ENCODE measurements at places on chromosomes 5 and 9.

DNA sequence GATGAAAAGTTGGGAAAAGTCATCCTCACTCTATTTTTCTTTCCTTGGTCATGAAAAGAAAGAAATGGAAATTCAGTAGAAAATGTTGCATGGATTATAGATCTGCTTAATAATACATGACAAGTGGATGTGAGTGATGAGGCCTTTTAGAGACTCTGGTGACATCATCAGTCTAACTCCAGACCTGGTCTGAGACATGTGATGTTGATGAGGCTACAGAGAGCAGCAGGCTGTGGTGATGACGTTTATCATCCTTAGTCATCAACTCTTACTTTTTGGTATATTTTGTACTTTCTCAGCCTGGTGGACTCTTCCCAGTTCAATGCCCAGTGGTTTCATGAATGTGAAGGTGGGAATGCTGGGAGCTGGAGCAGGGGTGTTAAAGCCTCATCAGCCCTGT, 116.4 kb downstream of the TTLL11 start:
- peak; percentile 76 for DNase-seq

- no peak for DNase-seq
Measured at GRCh38 chr5:89991592-89991991, 418.0 kb downstream of the CETN3 start.

- DNase-seq = no peak
Measured at GRCh38 chr5:61659221-61659696, 327.2 kb downstream of the ZSWIM6 start.

DNA sequence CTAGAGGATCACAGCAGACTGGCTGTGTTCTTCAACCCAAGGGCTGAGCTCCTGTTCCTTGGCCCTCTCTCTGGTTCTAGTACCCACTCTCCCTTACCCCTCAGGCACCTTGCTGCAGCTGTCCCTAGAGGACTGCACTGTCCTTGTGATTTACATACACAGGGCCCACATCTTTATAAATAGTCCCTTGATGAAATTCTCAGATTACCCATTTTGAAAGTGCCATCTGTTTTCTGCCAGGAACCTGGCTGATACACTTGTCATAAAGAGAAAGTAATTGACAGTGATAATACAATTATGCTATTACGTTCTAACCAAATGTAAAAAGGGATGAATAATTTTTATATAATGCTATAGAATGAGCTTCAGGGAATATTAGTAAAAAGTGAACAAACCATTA, 16.5 kb upstream of the SPARC start:
- no peak for DNase-seq

DNA sequence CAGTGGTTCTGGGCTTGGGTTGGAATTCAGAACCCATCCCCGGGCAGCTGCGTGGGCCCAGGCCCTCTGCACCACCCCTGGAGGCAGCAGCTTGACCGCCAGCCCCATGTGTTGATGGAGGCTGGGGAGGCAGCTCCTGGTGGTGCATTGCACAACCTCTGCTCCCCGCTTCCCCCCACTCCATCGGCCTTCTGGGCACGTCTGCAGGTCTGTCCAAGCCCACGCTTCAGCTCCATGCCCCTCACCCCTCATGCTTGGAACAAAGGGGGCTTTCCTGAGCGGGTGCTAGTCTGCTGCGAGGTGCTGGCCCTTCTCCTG, 1.4 kb downstream of the NCS1 start:
- DNase-seq = peak; percentile 24

DNA sequence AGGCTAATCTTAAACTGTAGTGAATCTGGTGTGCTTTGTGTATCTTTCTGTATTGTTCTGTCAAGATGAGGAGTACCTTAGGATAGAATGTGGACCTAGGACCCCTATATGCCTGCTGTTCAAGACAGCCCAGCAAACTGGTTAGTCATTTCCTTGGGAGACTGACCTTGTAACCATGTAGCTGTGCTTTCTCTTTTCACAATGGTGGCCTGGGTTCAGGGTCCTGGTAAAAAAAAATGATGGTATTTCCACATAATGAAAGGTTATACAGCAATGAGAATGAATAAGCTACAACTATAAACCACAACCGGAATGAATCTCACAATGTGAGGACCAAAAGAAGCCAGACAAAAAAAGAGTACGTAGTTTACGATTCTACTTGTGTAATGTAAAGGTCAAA, 36.4 kb upstream of the F2RL1 start:
- no peak for DNase-seq

DNA sequence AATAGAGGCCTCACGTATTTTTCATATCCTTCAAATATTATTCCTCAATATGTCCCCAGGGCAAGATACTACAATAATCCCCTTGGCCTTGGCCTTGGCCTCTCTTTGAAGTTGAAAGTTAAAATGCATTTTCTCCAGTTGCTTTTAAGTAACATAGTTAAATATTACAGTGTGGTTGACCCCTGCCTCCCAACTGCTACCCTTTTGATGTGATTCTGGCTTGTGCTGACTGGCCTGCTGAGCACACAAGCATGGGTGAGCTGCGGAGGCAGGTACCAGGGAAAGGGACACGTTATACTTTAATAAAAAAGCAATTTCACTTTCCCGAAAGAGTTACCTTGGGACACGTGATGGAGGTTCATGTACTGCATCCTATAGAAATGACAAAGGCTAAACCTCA, 17.9 kb upstream of the TMEM252 start:
- DNase-seq = no peak

GRCh38 chr5:122937914-122938313, 92.5 kb downstream of the SNX24 start:
- no peak for DNase-seq

- peak; percentile 49 for DNase-seq
Measured at GRCh38 chr5:142322747-142323479, 1.9 kb downstream of the SPRY4 start.

GRCh38 chr9:37386988-37387387, 35.5 kb upstream of the GRHPR start:
- no peak for DNase-seq

GRCh38 chr5:166581826-166582225, 1709.6 kb upstream of the WWC1 start:
- no peak for DNase-seq

- no peak for DNase-seq
Measured at GRCh38 chr5:10642367-10642766, 78.5 kb downstream of the ANKRD33B start.

- DNase-seq = no peak
Measured at GRCh38 chr5:129768735-129769134, 20.8 kb downstream of the MINAR2 start.

DNA sequence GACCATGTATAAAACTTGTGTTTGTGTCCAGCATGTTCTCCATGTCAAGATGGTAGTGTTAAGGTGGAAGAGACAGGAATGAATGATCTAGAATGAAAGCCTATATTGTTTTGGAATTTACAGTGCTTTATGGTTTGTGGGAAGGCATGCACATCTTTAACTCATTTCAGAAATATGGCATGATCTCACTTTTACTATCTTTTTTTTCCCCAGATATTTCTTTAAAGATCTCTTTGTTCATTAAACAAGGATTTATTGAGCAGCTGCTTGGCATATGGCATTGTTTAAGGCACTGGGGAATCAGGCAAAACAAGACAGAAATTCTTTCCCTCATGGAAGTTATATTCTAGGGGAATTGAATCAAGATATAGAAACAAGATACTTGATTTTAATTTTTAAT, 51.7 kb downstream of the SLC12A2 start:
- no peak for DNase-seq

DNA sequence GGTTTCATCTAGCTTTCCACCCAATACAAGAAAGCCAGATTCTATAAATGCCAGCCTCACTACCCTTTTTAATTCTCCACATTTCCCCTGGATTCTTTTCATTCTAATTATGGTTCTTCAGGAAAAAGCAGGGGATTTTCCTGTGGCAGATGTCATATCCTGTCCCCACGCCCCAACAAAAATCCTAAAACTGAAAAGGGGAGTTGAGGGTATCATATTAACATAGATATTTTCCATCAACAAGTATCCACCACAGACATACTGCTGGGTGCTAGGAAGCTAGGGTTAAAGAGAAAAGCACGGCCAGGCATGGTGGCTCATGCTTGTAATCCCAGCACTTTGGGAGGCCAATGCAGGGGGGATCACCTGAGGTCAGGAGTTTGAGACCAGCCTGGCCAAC, 38.0 kb downstream of the CDK5RAP2 start:
- no peak for DNase-seq

DNA sequence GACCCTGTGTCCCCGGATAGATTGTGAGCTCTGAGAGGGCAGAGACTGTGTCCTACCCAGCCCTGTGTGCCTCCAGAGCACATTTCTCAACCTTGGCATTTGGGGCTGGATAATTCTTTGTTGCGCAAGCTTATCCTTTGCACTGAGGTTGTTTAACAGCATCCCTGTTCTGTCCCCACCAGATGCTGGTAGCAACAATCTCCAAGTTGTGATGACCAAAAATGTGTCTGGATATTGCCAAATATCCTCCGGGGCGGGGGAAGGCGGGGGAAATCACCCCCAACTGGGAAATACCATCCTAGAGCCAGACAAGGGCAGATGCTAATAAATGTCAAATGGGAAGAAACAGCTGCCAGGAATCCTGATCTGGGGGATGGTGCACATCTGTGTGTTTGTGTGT, 24.0 kb upstream of the TNIP1 start:
- DNase-seq = peak; percentile 63

DNA sequence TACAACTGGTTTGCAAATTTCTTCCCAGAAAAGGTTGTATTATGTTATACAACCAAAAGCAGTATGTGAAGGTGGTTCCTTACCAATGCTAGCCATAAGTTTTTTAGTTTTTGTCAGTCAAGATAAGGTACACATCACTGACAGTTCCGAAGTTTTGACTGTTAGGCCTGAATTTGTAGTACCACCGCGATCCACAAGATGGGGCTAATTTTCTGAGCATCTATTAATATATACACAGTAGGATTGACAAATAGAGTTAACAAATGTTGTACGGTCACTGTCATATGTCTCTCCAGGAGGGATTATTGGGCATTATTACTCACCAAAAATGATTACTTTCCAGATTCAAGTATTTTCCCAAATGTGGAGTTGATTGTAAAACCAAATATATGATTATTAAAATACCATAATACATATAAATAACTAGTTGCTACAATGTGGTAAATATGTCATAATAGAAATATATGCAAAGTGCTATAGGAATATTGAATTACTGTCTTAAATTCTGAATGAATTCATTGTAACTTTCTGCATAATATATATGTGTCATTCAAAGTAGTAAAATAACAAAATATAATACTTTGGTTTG, 28.4 kb upstream of the LRRC19 start:
- peak; percentile 56 for DNase-seq

DNA sequence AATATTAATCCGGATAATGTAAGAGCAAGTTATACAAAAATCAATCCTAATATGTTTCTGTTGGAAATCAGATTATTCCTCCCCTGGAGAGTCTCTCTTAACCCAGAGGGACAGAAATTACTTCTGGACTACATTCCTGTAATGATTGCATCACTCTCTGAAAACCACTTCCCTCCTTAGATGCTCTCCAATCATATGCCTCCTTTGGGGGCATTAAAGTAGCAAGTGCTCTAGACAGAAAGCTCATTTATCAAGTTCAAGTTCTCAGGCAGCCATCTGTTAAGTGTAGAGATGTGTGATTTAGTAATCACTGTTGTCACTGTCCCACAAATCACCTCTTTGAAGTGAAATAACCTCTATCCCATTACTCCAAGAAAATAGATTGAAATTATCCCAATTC, 247.1 kb downstream of the SLCO4C1 start:
- DNase-seq = no peak

- DNase-seq = no peak
Measured at GRCh38 chr9:6488395-6488794, 75.4 kb downstream of the UHRF2 start.

DNA sequence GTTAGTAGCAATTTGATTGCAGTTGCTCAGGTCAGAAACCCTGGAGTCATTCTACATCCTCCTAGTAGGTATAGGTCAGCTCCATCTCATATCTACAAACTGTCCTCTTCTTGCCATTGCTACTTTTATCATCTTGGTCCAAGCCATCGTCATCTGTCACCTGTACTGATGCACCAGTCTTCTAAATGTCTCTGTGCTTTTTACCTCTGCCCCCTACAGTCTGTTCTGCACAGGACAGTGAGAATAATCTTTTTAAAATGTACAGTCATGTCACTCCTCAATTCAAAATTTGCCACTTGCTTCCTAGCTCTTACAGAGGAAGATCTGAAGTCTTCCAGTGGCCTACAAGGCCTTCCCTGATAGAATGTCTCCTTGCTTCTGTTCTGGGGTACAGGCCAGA, 6.8 kb downstream of the NNT start:
- DNase-seq = no peak

- DNase-seq = peak; percentile 49
Measured at GRCh38 chr5:1204693-1205242, 3.4 kb downstream of the SLC6A19 start.

GRCh38 chr9:138046641-138047301, 169.2 kb downstream of the CACNA1B start:
- no peak for DNase-seq

DNA sequence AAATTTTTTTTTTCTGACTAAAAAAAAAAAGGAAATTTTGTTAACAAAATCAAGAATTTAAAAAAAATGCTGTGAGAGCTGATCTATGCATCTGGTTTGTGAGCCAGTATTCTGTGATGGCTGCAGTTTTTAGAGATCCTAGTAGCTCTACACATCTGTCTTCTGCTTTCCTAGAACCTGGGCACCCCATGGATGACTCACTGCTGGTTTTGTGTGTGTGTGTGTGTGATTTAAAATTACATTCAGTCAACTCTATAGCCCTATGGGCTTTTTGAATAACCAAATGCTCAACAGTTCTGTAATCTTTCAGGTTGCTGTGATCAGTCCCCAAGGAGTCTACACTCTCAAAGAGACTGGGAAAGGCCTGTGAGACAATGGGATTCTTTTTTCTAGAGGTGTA, 2.5 kb upstream of the PSMD5 start:
- DNase-seq = peak; percentile 10

DNA sequence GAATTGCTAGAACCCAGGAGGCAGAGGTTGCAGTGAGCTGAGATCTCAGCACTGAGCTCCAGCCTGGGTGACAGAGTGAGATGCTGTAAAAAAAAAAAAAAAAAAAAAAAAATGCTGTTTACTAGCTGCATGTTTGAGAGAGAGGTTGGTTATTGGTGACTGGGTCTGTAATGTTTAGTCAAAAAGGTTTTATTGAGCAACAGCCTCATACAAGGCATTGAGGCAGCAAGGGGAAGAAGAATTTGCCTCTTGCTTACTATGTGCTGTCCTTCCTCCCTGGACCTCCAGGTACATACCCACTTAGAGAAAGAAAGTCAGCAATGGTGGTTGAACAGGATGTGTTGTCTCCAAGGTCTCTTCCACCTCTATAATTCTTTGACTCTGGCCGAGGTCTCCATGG, 140.7 kb upstream of the SPRY4 start:
- peak; percentile 36 for DNase-seq

- DNase-seq = no peak
Measured at GRCh38 chr5:66824476-66824875, 228.3 kb downstream of the MAST4 start.

DNA sequence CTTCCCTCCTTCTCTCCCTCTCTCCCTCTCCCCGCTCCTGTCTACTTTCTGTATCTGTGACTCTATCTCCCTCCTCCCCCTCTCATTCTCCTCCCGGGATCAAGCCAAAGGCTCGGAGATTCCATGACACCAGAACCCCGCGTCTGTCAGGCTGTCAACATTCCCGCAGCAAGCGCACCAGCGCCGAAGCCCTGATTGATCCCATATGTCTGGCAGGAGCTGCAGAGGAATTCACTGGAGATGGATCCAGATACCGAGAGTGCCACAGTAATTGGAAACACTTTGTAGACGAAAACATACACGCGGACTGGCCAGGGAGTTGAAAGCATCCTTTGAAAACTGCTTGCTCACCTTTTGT, 300 bp upstream of the SVEP1 start:
- DNase-seq = peak; percentile 83

All from HCEC 1CT (cell line).